ENCODE measurements at places on chromosomes 16 and 17.

GRCh38 chr17:11825572-11826209, 171.6 kb downstream of the ZNF18 start:
- no peak for DNase-seq

GRCh38 chr17:6711681-6712057, 1.5 kb downstream of the SLC13A5 start:
- DNase-seq, result no peak

- DNase-seq, result peak; percentile 54
Observed at GRCh38 chr17:31568539-31568938, 177.1 kb downstream of the RAB11FIP4 start.

- DNase-seq, result no peak
Observed at GRCh38 chr17:43018008-43018853, 4.0 kb downstream of the VAT1 start.

- no peak for DNase-seq
Observed at GRCh38 chr17:81991684-81992305, 14.4 kb downstream of the ASPSCR1 start.

GRCh38 chr16:82363026-82363816, 193.2 kb upstream of the MPHOSPH6 start:
- DNase-seq, result no peak

DNA sequence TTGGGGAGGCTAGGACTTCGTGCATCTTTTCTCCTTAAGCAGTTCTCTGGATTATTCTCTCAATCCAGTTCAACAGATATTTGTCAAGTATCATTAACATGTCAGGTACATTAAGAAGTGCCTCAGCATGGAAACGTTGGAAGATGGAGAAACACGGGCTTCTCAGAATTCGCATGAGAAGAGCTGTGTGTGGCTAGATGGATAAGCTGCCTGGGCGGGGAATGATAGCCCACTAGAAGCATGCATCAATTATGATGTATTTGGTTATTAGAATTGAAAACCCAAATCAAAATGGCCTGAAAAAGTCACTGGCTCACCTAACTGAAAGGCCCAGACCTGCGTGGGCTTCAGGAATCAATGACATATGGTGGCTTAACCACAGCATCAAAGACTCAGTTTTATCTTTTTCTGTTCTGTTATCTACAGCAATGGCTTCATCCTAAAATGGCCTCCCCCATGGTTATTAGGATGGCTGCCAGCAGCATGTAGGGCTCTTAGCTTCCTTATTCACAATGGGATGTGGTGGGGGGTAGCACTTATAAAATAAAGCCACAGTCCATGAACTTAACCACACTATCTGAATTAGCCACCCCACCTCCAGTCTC, 43.9 kb downstream of the MMD start:
- DNase-seq, result no peak

DNA sequence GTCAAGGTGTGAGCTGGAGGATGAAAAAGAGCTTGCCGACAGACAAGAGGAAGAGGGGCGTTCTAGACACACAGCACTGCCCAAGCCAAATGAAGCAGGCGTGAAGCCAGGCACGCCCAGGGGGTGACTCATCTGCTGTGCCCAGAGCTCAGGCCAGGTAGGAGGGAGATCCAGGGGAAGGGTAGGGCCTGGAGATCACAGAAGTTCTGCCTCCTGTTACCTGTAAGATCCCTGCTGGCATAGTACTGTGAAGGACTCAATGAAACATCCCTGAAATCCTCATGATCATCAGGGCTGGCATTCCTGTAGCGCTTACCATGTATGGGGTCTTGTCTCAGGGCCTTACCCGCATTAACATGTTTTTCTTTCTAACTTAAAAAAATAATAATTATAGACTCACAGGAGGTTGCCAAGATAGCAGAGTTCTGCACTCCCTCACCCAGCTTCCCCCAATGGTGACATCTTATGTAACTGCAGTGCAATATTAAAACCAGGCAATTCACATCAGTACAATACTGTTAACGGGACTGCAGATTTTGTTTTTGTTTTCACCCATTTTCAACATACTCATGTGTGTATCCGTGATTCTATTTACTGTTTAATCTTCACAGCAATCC, 158.6 kb downstream of the XYLT1 start:
- DNase-seq, result no peak

DNA sequence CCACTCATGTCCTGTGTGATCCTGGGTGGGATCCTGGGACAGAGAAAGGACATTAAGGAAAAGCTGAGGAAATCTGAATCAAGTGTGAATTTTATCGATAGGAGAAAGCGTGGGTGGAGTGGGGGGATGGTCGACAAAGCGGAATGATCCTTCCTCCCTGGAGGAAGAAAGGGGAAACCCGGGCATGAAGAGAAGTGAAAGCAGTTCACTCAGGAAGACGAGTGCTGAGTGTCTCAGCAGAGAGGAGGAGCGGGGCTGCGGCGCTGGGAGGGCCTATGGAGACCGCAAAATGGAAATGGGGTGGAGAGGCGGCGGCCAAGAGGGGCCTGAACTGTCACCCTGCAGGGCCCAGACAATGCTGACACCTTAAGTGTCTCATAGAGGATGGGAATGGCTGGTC, 8.7 kb downstream of the ZDHHC7 start:
- peak; percentile 41 for DNase-seq
